ENCODE measurements at places on chromosomes 5 and 9. TPM values are rescaled to one million over a fixed set of nuclear protein-coding genes. Genes with fewer than 3 reads are reported as not detected.

DNA sequence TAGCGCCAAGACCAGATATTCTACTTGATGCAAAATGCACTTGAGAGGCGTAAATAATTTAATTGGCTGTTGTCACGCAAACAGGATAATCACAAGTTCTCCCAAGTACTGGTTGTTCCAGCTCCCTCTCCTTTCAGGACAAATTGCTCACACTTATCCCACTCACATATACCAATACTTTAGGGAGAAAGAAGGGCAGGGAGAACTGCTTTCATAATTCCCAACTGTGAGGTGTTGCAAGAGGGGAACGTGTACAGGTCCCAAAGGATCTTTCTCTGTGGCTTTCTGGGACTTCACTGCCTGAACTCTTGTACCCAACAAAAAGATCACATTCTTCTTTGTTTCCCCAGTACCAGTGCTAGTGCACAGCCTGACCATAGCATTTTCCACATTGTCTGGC is 21.5 kb upstream of the TGFBI start:
- DNase-seq, result peak; percentile 23

- DNase-seq, result no peak
These were observed 11.1 kb downstream of the BARX1 start for GRCh38 chr9:93944011-93944410.

GRCh38 chr9:76904661-76905457 is 1.1 kb downstream of the PRUNE2 start:
- no peak for DNase-seq

The ADRA1B gene
- total RNA-seq, result 3.5 TPM

The HARS2 gene
- 14.5 TPM for total RNA-seq

DNA sequence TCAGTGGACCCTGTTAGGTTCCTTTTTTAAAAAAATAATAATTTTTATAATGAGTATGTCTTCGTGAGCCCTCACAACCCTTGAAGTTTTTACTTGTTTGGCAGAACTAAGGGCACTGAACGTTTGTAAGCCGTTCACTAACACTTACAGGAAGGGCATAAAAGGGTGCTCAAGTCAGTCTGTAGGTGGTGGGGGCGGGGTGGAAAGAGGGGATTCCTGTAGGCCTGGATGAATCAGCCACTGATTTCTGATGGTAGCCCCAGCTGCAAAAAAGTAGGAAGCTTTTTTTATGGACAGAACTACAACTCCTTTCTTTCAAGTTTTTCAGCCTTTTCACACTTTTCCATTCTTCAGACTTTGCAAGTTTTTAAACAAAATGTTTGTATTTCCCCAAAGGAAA is 35.8 kb downstream of the PIK3R1 start:
- no peak for DNase-seq

DNA sequence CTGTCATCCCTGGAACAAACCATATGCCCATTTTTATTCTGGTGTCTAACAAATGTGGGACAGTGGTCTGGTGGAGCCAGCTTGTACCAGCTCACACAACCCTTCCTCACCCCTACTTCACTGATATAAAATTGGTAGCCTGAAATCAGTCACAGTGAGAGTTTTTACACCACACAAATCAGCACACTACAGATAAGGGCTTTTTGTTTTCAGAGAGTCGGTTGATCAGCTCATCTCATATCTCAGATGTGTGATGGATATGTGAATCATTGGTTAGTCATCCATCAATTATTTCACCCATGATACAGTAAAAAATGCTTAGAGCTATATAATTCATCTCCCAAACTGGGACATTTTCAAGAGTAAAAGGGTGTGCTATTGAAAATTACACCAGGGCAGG is 529.2 kb downstream of the EBF1 start:
- no peak for DNase-seq

DNA sequence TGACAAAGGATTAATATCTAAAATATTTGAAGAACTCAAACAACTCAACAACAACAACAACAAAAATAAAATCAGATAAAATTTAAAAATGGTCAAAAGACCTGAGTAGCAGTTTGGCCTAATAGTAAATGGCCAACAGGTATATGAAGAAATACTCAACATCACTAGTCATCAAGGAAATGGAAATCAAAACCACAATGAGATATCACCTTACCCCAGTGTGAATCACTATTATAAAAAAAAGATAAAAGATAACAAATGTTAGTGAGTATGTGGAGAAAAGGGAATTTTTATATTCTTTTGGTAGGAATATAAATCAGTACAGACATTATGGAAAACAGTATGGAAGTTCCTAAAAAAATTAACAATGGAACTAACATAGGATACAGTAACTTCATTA is 247.9 kb upstream of the TRPC7 start:
- DNase-seq, result no peak

DNA sequence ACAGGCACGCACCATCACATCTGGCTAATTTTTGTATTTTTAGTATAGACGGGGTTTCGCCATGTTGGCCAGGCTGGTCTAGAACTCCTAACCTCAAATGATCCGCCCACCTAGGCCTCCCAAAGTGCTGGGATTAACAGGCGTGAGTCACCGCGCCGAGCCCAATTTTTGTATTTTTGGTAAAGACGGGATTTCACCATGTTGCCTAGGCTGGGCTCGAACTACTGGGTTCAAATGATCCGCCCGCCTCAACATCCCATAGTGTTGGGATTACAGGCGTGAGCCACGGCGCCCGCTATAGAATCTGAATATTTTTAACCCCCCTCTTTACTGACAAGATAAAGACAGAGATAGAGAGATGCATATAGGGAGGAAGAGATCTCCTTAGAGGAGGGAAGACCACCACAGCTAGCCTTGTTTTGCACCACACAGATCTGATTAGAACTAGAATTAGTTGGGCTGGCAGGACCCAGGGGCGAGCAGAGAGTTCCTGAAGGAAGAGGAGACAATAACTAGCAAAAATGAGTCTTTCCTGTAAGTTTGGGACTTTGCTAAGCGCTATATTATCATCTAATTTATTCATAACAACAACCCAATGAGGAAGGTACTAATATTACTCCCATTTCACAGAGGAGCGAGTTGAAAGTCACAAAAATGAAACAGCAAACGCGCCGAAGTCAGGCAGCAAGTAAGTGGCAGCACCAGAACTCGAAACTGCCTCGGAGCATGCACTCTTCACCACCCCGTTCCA is 1.5 kb upstream of the ANKHD1 start:
- DNase-seq, result no peak

The PCDHB4 gene
- 2.6 TPM for total RNA-seq

GRCh38 chr5:135697251-135697958 is 118.6 kb upstream of the CXCL14 start:
- peak; percentile 50 for DNase-seq

The UBQLN1 gene
- 85.2 TPM for total RNA-seq

DNA sequence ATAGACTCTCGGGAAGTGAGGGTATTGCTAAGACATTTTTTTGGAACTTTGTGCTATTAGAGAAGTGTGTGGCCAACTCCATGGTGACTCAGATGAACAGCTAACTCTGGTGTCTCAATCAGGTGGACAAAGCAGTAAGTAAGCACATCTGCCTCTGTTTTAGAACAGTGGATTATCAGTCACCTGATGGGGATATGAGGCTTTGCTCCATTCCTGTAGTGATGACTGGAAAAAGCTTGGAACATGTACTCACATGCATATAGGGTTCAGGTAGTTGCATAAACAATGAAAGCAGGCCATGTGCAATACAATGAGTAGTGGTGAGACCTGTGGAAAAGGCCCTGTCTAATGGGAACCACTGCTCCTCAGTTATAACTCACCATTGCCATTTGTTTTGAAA is 168.2 kb upstream of the FBN2 start:
- no peak for DNase-seq

The INSL4 gene
- not detected for total RNA-seq

- DNase-seq, result no peak
These were observed 93.4 kb downstream of the KCNIP1 start for GRCh38 chr5:170597109-170597751.

- DNase-seq, result no peak
These were observed 357.4 kb downstream of the PRDM9 start for GRCh38 chr5:23864786-23865185.

GRCh38 chr5:177599731-177600507 is at the start of gene B4GALT7:
Gene B4GALT7, plus strand, starts transcription at chr5:177600132. Its CDS starts 79 bp downstream, at chr5:177600211.
- peak; percentile 72 for DNase-seq

DNA sequence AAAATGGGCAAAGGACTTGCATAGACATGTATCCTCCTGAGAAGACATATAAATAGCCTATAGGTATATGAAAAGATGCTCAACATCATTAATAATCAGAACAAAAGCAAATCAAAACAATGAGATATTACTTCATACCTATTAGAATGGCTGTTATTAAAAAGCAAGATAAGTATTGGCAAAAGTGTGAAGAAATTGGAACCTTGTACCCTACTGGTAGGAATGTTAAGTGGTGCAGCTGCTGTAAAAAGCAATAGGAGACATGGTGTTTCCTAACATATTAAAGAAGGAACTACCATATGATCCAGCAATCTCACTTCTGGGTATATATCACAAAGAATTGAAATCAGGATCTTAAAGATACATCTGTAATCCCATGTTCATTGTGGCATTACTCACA is 69.8 kb upstream of the PRR16 start:
- no peak for DNase-seq

DNA sequence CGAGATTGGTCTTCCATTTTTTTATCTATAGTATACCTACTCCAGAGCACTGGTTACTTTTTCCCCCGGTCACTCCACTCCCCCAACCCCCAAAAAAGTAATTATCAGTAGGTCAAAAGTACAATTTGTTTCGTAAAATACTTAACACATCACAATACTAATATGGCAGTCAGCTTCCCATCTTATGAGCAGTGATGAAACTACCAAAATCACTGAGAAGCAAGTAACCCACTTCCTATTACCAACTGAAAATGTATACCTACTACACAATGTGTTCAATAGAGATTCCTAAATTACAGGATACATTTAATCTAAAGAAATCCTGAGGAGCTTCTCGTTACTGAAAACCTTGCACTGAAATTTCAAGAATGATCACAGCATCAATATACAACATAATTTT is 1.9 kb downstream of the CERT1 start:
- DNase-seq, result no peak

DNA sequence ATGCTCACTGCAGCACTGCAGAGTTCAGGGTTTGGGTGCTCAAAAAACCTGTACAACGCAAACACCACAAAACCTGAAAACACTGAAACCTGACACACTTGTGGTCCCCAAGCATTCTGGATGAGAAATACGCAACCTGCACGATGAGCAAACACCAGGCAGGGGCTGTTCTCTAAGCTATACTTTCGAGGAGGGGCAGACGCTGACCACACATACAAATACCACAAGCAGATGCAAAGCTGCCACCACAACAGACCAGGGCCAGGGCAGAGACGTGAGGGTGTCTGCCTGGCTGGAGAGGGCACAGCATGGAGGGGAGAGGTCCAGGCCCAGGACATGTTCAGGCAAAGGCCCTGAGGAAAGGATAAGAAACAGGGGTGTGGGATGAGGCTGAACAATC is 23.0 kb downstream of the BARHL1 start:
- no peak for DNase-seq

The KIF12 gene
- not detected for total RNA-seq

DNA sequence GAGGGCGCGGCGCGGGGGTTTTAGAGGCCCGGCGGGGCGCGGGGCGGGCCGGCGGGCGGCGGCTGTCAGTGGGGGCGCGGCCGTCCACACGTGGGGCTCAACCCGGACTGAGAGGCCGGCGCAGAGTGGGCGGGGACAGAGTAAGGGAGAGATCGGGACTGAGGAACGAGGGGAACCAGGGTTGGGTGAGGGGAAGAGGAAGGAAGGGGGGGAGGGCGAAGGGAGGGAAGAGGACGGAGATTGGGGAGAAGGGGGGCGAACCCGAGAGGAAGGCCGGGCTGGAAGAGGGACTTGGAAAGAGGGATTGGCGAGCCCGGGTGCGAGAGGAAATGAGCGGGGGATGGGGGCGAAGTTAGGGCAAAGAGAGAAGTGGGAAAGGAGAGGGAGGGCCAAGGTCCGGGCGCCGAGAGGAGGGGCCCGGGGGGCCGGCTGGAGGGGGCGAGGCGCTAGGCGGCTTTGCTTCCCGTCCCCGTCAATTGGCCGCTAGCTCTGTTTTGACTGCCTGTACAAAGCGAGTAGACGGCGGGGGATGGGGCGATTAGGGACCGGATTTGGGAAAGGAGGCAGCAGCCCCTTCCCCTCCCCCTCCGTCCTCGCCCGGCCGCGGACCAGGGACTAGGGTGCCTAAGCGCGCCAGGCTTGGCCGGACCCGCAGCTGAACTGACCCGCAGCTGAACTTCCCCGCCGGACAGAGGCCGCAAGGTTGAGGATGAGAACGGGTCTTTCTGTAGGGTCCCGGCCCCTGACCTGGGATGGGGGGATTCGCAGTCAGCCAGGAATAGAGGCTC is 399 bp upstream of the FBN2 start:
- no peak for DNase-seq

The CD274 gene
- total RNA-seq, result 14.1 TPM

GRCh38 chr5:106843812-106844416 is 826.8 kb downstream of the EFNA5 start:
- no peak for DNase-seq

DNA sequence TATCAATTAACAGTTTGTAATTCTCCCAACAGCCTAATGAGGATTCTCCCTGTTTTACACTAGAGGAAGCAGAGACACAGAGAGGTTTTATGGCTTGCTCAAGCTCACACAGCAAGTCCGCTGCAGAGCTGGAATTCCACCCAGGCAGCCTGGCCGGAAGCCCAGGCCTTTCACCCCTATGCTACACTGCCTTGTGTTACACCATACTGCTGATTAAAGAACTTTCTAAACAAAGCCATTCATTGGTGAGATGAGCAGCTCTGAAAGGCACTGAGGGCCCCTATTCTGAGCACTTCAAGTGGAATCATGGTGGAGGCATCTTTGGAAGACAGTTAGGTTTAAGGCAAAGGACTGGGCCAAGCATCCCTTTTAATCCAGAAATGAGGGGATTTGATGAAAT is 14.7 kb upstream of the LARP1 start:
- DNase-seq, result peak; percentile 70

GRCh38 chr5:134449167-134449566 is 37.5 kb upstream of the CDKN2AIPNL start:
- no peak for DNase-seq

DNA sequence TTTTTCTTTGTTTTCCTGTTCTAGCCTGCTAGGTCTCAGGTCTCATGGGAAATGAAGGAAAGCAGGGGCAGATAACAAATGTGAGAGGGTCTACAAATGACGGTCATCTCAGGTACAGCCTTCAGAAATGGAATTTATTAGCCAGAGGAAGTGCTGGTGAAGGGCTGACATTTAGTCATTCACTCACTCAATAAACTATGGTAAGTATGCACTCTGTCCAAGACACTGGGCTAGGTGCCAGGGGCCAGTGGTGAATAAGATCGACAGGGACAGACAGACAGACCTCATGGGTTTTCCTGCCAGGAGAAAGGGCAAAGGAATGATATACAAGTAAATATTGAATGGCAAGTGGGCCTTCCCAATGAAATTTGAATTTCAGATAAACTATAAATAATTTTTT is 6.3 kb downstream of the PDE6A start:
- no peak for DNase-seq
